ENCODE measurements at places on chromosomes 3 and 15.

DNA sequence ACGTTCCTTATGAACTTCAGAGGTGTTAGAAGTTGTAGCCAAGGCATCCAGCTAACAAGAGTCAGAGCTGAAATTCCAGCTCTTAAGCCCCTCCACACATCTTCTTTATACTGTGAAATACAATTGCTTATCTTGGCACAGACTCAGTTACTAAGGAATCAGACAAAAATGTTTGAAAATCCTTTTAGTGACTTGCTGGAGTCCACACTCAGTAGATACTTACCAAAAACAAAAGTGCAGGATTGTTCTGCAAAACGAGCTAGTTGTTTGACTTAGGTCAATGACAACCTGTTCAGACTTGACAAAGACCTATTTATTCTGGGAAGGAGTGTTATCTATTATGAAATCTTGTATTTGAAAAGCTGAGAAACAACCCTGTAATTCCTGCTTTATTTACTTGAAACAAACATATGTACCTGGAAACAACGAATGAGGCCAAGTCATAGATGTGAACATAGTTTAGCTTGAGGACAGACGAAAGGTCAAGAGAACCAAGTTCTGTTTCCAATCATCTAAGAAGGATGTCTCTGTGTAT, 38.5 kb downstream of the B3GNT5 start:
- no peak for DNase-seq

- no peak for DNase-seq
Observed at GRCh38 chr15:91412138-91412928, 312.3 kb downstream of the SV2B start.

- DNase-seq: no peak
Observed at GRCh38 chr3:123562547-123562946, 22.3 kb downstream of the HACD2 start.

GRCh38 chr15:62334536-62334935, 169.5 kb upstream of the C2CD4B start:
- no peak for DNase-seq

GRCh38 chr15:77632534-77633133, at the start of gene LINGO1:
Gene LINGO1, minus strand, starts transcription at chr15:77632912. Its CDS starts 597 bp downstream, at chr15:77632315.
- no peak for DNase-seq

GRCh38 chr15:87033056-87033455, 953.4 kb downstream of the AGBL1 start:
- DNase-seq: no peak

- no peak for DNase-seq
Observed at GRCh38 chr3:183214277-183214612, 38.8 kb upstream of the B3GNT5 start.

GRCh38 chr15:100309109-100310040, 32.4 kb downstream of the ADAMTS17 start:
- DNase-seq: no peak

DNA sequence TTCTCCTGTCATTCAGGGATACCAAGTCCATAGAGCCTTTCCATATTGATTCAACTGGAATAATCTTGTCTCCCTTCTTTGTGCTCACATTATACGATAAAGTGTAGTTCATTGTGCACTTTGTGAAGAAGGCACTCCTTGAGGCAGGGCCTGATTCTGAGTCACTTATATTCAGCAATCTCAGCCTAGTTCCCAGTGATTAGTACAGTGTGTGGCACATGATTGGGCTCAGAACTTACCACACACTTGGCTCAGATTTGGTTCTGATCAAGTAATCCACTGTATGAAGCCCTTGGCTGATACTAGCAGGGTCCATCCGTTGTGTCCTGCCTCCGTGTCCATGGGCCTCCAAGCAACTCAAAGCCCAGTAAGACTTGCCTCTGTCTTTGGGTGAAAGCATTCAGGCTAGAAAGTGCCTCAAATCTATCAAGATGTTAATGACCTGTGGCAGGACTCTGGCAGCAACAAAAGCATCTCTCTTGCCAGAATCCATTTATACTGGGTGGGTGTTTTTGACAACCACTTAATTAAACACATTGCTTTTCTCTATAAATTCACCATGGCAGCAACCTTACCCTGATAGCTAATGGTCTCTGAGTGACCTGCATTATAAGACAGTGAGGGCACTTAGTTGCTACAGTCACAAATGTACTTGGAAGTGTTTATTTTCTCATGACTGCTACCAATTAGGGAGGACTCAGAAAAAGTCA, 51.3 kb downstream of the TPRG1 start:
- no peak for DNase-seq

DNA sequence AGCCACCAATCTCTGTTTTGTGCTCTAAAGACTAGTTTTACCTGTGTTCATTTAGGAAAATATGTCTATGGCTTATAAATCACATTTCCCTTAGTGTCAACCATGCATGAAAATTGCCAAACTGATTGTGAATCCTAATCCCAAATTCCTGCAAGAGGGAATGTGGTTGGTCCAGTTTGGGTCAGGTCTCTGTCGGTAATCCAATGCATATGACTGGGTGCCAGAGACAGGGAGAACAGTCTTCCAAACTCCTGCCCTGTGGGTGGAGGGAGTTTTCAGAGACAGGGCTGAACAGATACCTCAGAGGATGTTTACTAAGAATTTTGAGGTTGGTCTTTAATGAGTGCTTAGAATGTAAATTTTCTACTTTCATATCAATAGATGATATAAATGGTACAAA, 300.5 kb upstream of the ARL6 start:
- DNase-seq: no peak

DNA sequence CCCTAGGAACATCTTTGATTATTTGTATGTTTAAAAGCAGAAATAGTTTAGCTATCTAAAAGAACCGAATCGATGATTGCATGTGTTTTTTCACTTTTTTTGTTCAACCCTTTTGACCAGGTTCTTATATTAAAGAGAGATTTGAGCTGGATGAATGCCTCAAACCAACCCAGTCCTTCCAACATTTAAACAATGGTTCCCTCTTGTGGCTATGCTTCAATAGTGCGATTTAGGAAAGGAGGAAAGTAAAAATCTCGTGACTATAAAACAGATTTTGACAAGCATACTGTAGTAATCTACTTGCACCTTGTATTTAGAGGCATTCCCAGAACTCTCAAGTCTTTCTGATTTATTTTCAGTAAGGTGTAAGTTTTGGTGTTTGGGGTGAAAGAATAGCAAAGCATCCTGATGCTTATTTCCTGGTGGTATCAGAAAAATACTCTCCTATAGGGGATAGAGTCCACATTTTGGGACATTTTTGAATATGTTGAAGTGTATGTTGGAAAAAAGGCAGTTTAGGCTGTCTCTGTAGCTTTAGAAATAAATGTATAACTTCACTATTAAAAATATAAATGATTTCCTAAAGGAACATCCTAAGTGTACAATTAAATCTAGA, 159.6 kb upstream of the KCNH8 start:
- no peak for DNase-seq

DNA sequence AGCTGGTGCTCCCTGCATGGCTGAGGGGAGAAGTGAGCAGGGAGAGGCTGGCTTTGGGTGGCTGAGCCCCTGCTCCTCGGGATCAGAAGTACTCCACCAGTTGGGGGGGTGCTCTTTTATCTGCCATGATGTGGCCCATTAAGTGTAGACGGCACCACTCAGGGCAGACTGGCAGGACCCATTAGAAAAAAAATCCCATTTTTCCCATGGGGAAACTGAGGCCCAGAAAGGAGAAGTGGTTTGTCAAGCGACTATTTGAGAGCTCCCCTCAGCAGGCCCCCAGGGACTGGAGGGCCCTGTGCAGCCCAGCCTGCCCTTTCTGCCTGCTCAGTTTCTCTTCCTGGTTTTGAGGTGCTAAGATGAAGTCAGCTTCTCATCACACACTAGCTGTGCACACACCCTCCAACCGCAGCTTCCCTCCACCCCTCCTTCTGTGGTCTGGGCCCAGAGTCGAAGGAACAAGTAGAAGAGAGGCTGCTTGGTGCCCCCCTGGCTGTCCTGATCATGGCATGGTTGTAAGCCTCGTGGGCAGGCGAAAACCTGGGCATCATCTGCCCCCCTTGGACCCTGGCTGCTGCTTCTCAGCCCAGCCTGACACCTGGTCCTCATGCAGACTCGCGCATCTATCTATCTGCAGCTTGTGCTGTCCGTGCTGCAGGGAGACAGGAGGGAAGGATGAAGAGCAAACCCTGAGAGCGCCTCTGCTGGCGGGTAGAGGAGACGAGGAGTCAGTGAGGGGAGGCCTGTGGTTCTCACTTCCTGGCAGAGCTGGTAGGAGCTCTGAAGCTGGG, 5.6 kb downstream of the CSK start:
- DNase-seq: no peak

- no peak for DNase-seq
Observed at GRCh38 chr3:124557-125179, 71.9 kb upstream of the CHL1 start.

DNA sequence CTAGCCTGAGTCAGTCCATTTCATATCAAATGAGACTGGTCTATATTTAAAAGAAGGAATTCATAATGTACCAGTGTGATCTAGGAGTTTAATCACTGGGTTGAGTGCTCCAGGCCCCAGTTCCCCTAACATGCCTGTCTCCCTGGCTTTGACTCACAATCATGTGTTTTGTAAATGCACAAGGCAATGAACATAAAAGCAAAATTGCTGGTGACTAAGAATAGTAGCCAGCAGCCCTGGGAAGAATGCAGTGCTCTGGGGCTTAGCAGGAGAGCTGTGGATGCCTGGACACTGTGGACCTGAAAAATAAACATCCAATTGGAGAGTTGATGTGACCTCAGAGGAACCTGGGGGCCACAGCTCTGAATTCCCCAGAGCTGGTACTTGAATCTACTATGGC, 50.3 kb downstream of the SYNPR start:
- peak; percentile 31 for DNase-seq

- DNase-seq: no peak
Observed at GRCh38 chr3:112500621-112501020, 1.3 kb upstream of the BTLA start.

DNA sequence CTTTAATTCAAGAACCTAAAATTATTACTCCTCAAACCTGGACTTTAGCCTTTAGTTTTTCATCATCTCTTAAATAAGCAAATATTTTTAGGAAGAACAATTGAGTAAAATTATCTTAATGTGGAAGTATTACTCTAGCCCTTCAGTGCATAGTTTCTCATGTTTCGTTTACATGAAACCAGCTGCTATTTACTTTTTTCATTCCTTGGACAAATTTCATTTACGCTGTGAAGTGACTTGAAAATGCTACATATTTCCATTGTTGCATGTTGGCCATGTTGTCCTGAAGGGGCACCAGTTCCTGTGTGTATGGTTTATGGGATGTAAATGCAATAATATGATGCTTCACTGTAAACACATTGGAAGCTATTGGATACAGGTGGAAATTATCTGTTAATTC, 49.9 kb downstream of the SLC25A26 start:
- DNase-seq: no peak

- no peak for DNase-seq
Observed at GRCh38 chr15:63192619-63193206, 3.3 kb downstream of the RAB8B start.

DNA sequence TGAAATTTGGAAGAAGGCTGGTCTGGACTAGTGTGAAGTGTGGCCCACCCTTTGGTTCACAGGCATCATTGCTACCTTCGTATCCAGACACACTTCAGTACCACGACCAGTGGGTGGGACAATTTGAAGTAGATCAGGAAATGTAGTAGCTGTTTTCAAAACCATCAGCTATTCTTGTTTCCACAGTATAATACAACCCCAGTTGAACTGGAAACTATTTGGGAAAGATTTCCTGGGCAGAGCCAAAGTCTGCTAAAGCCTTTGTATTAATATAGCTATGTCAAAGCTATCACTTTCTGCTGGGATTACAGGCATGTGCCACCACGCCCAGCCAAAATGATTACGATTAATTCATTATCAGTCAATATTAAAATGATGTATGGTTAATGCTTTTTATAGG, 298.8 kb upstream of the RASGRP1 start:
- no peak for DNase-seq

DNA sequence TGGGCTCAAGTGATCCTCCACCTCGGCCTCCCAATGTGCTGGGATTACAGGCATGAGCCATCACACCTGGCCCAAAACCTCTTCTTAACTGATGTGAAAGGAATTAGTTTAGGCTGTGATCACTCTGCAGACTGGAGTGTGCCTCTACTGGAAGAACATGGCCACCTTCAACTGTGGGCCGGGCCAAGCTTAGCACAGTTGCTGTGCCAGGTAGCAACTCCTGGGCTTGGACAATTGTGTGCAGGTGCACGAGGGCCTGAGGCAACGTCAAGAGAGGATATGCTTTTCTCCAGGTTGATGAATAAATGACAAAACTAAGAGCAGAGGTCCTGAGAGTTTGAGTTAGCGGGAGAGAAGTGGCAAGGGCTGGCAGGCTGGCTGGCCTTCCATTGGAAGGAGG, 6.5 kb downstream of the FAH start:
- DNase-seq: no peak

DNA sequence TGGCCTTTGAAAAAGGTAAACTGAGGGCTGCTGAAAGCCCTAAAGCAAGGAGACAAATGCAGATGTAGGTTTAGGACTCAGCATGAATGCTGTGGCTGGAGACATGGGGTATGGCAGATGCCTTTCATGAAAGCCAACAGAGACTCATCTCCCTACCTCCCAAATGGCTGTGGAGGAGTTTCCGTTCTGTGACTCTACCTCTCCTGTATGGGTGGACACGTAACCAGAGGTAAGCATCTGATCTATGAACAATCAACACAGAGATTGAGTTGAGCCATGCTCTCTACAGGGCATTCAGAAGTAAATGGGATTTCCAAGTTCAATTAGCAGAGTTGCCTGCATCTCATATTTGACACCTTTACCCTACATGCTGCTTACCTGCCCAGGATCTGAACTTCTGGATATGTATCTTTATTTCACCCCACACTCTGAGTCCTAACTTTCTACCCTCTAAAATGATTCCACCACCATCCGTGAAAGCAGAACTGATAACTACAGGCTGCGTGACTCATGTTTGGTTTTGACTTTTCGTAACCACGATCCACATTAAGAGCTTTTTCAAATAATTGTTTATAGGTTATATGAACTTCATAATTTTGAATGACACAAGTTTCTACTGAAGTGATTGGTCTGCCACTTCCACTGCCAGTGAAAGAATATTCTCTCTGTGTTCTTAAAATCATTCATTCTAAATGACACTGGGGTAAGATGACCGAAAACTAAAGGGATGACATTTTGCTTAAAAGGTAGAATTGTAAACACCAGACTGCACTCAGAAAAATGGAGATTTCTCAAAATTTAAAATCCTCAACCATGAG, 1058.7 kb downstream of the FHIT start:
- DNase-seq: no peak

GRCh38 chr3:36911990-36912804, 32.7 kb downstream of the TRANK1 start:
- DNase-seq: no peak

DNA sequence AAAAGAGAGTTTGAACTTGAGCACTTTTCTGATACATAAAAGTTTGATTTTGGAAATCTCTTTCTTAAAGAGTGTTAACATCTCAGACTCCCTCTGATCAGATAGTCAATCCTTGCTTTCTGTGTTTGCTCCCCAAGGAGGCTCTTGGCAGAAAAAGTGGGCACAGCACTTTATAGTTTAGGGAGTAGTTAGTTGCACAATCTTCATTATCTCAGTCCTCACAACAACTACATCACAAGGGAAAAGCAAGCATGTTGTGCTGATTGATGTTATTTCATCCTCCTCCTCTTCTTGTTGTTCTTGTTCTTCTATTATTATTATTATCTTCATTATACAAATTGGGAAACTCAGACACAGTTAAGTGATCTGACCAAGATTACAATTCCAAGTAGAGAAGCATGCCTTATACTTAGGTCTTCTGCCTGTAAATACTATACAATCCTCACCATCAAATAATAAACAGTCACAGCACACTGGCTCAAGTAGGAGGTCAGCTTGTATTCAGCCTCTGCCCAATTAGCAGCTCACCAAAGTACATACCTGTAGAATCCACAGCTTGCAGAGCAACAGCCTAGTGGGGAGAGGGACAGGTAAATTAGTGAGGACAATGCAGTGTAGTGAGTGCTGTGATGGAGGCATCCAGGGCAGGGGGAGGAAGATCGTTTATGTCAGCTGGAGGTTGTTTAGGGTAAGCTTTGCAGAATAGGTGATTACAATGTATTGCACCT, 304.1 kb upstream of the MME start:
- DNase-seq: no peak
